ENCODE measurements at places on chromosomes 12 and 14.

DNA sequence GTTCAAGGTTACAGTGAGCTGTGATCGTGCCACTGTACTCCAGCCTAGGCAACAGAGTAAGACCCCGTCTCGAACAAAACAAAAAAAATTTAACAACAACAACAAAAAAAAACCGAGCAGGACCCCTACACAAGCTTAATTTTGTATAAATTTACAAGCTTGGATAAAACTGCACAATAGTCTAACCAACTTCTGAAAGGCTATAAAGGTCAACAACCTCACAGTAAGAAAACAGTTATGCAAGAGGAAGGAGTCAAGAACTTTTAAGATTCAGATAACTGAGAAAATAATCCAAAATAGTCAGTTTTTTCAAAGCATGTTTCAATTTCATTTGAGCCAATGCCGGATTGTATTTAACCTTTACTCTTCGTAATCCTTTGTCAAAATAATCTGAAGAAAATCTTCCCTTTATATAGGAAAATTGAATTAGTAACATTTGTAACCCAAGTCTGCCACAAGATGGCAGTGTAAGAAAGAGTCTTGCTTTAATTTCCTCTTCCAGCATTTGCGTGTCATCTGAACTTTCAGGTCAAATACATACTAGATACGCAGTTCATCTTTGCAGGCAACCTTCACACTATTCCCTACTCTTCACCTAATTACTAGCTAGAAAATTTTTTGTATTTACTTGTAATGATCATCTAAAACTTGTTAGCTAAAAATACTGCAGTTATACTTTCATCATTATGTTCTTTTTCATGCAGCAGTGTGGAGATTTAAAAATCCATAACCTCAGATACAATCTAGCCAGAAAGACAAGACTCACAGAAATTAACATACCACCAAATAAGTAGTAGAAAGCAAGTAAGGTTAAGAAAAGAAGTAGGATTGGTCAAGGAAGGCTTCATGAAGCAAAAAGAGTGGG lies 5.8 kb downstream of the CCNB1IP1 start:
- peak; percentile 62 for DNase-seq

DNA sequence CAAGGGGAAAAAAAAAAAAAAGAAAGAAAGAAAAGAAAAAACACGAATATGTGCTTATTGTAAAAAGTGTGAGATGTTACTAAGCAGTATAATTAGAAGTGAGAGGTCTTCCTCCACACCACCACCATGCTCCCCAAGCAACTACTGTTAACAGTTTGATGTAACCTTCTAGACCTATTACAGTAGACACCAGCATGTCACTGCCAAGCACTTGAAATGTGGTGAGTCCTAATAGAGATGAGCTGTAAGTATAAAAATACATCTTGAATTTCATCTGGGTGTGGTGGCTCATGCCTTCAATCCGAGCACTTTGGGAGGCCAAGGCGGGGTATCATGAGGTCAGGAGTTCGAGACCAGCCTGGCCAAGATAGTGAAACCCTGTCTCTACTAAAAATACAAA lies 8.1 kb upstream of the SNRNP35 start:
- DNase-seq: no peak

- DNase-seq: peak; percentile 11
Measured at GRCh38 chr12:85424581-85425348, 144.7 kb downstream of the ALX1 start.

DNA sequence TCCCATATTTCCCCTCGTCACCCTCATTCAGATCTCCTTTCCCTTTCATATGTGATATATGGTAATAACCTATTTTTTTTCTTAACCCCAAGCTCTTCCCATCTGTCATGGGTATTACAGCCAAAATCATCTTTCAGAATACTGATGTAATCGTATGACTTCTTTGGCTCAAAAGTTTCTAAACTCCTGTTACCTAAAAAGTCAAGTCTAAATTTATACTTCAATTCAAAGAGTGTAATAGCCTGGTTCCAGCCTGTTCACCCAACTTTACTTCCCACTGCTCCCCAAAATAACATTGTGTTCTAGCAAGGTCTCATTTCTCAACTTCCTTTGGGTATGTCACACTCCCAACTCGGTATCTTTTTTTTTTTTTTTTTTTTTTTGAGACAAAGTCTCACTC lies 48.5 kb downstream of the TBK1 start:
- no peak for DNase-seq

DNA sequence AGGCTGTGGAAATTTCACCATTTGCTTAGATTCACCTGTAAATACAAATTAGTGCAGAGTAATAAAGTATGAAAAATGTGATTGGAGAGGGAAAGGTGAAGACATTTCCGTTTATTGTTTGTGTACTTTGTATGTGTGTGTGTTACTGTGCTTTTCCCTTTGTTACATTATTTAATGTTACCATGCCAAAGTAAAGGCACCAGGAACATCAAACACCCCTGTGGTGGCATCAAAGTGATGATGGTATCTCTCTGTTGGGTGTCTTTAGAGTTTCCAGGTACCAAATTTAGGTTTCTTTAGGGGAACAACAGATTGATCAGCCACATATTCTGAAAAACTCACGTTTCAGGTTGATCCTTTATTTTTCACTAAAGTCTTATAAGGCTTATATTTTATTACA lies 189.0 kb upstream of the FBXO33 start:
- DNase-seq: no peak

- DNase-seq: no peak
Measured at GRCh38 chr14:64040044-64040443, 187.2 kb downstream of the SYNE2 start.

GRCh38 chr12:48143898-48144297 lies 13.4 kb downstream of the ASB8 start:
- no peak for DNase-seq

- no peak for DNase-seq
Measured at GRCh38 chr14:22047115-22047514, 373.5 kb upstream of the OR4E1 start.

- DNase-seq: no peak
Measured at GRCh38 chr14:100578552-100578951, 8.7 kb downstream of the BEGAIN start.

- DNase-seq: peak; percentile 62
Measured at GRCh38 chr14:96100161-96101064, 61.3 kb downstream of the C14orf132 start.

GRCh38 chr14:72965249-72965648 lies 39.0 kb downstream of the DCAF4 start:
- DNase-seq: peak; percentile 69

- DNase-seq: no peak
Measured at GRCh38 chr12:130992448-130992847, 38.7 kb downstream of the ADGRD1 start.

GRCh38 chr12:66746489-66747201 lies 67.8 kb upstream of the GRIP1 start:
- no peak for DNase-seq

GRCh38 chr14:82035397-82035796 lies 501.7 kb upstream of the SEL1L start:
- DNase-seq: no peak

GRCh38 chr14:76958980-76959710 lies 69.4 kb downstream of the IRF2BPL start:
- peak; percentile 85 for DNase-seq

GRCh38 chr14:34334329-34334728 lies 127.7 kb downstream of the SPTSSA start:
- DNase-seq: no peak

DNA sequence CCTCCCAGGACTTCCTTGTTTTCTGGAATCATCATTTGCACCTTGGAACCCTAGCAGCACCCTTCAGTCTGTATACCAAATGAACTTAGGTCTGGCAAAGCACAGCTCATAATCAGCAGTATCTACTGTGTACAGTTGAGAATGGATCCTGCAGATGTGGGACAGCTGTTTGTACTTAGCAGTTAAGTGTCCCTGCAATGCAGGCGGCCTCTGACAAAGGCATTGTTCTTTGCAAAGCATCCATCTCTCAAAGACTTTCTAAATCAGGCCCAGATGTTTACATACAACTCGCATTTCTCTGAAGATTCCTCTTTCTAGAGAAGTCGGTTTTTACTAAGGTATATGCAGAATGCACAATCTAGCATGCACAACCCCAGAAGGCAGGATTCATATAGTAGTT lies 170.5 kb upstream of the RBM19 start:
- no peak for DNase-seq

GRCh38 chr14:28113311-28113710 lies 653.3 kb upstream of the FOXG1 start:
- DNase-seq: no peak

DNA sequence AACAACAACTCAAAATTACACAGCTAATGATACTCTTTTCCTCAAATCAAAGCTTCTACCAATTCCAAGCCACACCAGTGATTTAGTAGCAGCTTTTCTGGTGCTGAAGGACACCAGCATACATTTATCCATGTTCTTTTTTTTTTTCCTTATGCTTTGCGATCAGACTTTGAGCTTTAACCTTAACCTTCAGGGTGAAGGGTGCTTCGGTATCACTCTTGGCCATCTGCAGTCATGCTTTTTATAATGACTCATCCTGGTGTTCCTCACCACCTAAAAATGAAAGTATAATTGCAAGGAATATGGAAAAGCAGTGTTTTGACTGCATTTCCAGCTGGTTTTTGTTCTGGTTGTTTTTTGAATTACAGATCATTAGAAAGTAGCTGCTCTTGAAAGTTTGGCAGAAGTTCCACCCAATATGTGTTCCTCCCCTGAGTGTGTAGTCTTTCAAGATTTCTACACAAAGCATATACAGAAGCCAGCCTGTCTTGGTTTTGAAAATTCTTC lies 1.3 kb upstream of the SLC41A2 start:
- peak; percentile 22 for DNase-seq

DNA sequence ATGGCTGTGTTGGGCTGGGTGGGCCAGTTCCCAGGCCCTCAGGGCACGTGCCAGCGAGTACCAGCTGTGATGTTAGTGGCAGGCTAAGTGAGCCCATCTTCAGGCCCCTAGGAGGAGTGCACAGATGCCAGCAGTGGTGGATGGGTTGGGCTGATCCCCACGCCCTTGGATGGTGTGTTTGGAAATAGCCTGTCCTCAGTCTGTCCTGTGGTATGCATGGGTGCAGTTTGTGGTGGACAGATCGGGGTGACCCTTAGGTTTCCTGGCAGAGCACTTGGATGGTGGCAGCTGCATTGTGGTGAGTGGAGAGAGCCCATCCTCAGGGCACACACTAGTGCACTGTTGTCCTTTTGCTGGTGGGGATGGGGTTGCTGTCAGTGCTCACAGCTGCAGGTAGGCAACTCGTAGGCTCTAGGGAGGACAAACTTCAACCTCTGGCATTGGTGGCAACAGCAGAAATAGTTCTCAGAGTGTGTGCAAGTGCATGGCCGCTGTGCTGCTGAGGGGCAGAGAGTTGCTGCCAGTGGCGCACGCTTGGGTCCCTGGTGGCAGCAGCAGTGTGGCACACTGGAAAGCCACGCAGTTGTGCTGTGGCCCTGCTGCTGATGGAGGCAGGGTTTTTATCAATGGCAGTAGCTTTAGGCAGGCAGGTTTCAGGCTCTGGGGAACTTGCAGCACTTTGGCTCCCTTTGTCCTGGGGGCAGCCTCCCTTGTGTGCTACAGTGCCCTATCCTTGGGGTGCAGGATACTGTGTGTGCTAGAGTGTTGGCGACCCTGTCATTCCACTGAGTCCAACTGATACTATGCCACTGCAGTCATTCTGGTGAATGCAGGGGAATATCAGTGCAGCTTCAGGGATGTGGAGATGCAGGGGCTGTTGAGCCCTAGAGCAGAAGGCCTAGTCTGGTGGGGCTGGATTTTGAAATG lies 65.5 kb downstream of the FBXO33 start:
- DNase-seq: no peak

- DNase-seq: peak; percentile 8
Measured at GRCh38 chr12:29148596-29148910, 525 bp upstream of the FAR2 start.

DNA sequence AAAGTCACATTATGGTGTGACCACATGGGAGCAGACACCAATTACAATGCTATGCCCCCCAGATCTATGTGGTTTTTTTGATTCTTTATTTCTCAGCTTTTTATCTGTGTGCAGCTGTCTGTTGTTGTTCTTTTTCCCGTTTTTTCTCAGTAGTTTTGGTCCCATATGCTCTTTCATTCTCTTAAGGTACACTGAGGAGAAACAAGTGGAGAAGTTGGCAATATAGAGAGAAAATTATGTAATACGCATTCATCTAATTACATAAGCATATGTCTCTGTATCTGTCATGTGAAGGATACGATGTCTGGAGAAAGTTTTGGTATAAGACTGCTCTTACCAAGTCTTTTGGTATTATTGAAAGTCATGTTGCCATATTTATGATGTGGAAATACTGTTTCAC lies 819.0 kb downstream of the NRXN3 start:
- DNase-seq: no peak

DNA sequence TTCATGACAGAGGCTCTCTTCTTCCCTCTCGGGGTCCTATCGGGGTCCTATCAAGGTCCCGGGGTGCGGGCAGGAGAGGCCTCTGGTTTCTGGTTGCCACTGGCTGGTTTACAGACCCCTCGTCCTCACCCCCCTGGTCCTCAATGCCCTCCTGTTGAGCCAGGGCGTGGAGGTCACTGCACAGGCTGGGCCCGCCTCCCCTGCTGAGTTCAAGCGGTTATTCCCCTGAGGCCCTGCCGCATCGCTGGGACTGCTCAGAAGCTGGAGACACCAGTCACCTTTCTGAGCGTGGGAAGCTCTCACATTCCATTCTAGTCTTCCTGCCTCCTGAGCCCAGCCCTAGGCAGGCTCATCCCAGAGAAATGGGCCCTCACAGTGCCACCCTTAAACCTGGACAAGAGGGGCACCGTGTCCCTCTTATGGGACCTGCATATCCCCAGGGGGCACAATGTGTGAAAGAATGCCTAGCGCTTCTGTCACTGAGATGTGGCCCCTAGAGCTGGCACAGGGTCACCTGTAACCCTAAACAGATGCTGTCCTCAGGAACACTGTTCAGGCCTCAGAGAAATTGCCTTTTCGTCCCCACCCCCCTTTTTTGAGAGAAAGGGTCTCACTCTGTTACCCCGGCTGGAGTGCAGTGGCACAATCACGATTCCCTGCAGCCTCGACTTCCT lies 177.7 kb upstream of the RGS6 start:
- DNase-seq: no peak

Data from A172 (cell line).